Activated T-helper 9 cell treated with anti-CD3 and anti-CD28 coated beads, Interleukin-2, amount 50 U/mL, for 16 hours (primary cell): ENCODE measurements at places on chromosomes 4 and X.

- DNase-seq = no peak
Measured at GRCh38 chr4:186851291-186852072, 127.8 kb upstream of the FAT1 start.

DNA sequence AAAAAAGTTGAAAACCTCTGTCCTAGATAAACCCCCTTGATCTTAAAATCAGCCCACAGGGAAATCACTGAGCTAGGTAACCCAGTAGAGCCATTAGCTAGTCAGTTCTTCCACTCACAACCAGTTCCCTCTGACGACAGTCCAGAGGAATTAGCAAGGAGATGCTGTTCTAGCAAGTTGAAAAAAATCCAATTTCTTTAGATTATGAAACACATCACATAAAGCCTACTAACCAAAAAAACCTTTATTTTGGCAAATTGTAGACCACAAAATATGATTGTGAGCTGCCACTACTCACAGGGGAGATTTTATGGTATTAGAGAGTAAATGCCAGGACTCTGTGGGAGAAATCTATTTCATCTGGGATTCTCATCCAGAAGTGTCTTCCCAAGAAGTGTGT, 22.6 kb downstream of the ADAMTS3 start:
- no peak for DNase-seq

DNA sequence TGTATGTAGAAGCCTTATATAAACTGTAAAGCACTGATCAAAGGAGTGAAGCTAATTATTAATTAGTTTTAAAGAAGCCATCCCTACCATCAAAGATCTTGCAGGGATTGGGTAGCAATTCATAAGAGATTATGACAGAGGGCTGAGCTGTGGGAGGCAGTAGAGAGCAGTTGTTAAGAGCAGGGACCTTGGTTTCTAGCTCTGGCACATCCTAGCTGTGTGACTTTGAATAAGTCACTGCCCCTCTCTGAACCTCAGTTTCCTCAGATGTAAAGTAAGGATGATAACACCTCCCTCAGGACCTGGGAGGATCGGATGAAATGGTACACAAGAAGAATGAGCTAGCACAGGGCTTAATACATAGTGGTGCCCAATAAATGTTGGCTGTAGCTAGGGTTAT, 45.4 kb downstream of the APLN start:
- DNase-seq = no peak

DNA sequence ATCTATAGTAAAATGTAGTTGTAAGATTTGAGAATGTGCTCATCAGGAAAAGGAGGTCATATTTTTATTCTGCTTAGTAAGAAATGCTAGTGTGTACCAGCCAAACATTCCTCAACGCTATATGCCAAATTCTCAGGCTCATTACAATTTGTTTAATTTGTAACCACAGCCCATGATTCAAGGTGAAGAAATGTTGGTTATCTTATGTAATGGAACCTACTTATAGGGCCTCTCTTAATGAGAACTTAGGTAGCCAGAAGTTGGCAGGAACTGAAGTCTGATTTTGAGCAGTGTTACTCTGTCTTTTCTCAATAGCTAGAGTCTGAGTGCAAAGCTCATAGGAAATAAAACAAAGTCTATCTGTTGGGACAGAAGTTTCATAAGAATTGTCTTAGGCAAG, 595.0 kb downstream of the GLUD2 start:
- DNase-seq = no peak

GRCh38 chr4:149784018-149784417, 31.6 kb downstream of the IQCM start:
- no peak for DNase-seq

DNA sequence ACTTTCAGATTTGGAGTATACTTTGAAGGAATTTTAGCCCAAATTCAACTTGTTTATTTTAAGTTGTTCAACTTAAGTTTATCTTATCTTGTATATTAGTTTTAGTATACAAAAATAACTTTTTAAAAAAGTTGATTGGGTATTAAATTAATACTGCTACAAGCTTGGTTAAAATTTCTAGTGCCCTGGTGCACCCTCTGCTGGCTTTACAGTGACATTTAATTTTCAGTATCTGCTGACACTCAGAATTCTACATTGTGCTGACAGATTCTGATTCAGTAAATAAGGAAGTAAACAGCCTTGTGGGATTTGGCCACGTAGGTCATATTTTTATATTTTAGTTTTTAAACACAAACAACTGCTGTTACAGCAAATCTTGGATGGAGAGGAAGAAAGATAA, 2.9 kb downstream of the EDA start:
- no peak for DNase-seq

- no peak for DNase-seq
Measured at GRCh38 chr4:30619679-30620078, 100.5 kb upstream of the PCDH7 start.

DNA sequence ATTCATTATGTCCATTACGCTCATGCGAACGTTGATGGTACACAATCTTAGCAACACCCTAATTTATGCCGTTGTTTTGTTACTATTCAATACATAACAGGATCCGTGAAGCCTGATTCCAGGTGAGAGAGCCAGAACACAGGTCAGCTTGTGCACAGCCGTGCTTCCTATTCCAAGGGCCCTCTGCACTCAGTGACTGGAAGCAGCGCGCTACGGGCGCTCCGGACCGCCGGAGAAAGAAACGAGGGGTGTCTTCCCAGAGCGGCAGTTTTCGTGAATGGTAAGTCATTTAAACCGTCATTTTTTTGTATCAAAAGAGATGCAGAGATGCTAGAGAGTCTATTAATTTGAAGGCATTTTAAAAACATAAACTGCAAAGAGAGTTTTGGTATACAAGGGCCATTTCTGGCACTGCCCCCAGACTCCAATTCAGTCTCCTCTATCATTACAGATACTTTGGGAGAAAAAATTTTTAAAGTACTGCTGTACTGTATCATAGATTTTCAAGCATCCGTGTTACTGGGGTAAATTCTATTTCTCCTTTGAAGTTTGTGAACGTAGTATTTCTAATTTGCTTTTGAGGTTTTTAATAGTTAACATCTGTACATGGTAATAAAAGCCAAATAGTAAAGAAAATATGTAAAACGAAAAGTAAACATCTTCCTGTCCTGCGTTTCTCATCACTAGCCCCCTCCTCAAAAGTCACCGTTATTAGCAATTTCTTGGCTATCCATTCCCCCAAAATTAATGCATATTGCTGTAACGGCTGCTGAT, 6.6 kb downstream of the SLC25A5 start:
- no peak for DNase-seq

- DNase-seq = no peak
Measured at GRCh38 chr4:62898115-62898514, 1511.1 kb downstream of the TECRL start.

DNA sequence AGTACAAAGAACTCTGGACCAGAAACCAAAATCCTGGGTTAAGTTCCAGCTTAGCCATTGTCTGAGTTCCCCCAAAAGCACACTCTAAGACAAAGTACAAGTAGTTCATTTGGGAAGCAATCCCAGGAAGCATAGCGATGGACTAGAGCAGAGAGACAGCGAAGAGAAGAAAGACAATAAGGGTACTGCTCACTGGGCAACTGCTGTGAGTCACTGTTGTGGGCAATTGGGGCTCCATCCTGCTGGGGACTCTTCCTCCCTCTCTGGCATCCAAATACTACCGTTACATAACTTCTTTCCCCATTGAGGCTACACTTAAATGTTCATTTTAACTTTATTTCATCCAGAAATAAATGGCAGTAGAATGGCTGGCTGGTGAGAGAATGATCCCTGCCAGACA, 14.1 kb downstream of the SRPX start:
- no peak for DNase-seq

DNA sequence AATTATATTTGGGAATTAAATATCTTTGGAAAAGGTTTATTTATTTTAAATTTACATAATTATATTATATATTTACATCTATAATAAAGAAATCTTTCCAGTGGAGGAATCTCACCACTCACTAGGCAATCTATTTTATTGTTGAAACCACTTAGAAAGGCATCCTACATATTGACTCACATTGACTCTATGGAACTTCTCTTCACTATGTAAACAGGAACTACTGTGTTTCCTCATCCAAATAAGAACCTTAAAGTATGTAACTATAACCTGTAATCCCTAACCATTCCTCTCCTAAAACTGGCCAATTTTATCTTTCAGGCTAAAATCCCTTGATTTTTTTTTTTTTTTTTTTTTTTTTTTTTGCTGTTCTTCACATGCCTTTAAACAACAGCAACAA, 268.7 kb downstream of the MAPK10 start:
- DNase-seq = no peak

GRCh38 chr4:15976456-15977447, 13.8 kb upstream of the FGFBP2 start:
- DNase-seq = no peak

DNA sequence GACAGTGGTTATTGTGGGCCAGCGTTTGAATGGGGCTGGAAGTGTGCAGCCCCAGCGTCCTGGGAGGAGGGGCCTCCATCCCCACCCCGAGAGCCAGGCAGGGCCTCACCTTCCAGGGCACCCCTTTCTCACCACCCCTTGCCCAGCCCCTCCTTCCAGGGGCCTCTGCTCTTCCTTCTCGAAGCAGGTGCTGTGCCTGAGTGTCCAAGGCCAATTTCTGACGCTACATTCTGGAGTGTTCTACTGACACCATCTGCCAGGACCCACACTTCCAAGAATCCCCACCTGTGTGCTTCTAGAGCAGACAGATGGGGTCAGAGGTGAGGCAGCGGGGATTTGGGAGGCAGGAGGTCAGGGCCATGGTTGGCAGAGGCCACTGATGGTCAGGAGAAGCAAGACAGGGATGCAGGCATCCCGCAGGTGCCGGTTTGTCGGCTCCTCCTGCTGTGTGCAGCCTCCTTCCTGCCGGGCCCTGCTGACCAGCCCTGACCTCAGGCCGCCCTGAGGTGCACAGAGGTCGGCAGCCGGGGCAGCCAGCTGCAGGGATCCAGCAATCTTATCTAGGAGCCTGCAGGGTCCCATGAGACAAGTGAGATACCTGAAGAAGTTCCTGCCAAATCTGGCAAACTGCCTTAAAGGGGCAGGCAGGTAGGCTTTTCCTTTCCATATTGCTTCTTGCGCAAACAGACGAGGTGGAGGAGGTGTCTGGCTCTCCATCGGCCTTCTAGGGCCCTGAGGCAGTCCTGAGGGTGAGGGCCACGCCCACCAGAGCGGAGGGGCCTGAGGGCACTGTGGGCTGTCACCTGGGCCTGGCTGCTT, 18.8 kb downstream of the MSANTD1 start:
- DNase-seq = no peak

DNA sequence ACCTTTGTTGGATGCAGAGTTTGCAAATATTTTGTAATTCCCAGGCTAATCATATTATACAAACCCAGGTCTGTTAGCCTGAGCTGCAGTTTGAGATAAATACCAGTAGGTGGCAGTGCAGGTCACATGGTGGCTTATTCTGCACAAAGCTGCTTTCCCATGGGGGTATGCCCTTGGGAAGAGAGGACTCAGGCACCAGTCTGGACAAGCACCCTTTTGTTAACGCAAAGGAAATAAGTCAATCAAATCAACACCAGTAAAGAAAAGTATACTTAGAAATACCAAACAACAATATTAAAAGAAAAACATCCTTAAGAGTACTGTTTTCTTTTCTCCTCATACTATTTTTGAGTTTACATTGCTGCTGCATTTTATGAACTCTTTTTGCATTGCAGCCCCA, 389.0 kb upstream of the ZFP42 start:
- no peak for DNase-seq

GRCh38 chr4:20483416-20483815, 216.8 kb upstream of the PACRGL start:
- no peak for DNase-seq

DNA sequence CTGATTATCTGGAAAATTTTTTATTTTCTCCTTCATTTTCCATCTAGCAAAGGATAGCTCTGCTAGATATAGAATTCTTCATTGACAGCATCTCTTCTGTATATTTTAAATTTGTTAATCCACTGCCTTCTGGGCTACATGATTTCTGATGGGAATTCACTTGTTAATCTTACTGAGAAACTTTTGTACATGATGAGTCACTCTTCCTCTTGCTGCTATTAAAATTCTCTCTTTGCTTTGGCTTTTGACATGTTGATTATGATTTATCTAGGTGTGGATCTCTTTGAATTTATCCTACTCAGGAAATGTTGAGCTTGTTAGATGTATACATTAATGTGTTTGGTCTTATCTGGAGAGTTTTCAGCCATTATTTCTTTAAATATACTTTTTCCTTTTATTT, 27.5 kb downstream of the OR13H1 start:
- DNase-seq = no peak

GRCh38 chr4:129916991-129917390, 821.0 kb downstream of the C4orf33 start:
- DNase-seq = no peak

GRCh38 chr4:41865306-41865980, 69.8 kb upstream of the TMEM33 start:
- DNase-seq = no peak

GRCh38 chr4:88188738-88189417, 30.4 kb upstream of the ABCG2 start:
- no peak for DNase-seq

GRCh38 chrX:103552236-103552635, 32.9 kb upstream of the RAB40A start:
- no peak for DNase-seq
